ENCODE measurements at places on chromosomes 11 and 22.
A peak's percentile ranks its signal among the peaks of the same experiment; 100 is the strongest.

DNA sequence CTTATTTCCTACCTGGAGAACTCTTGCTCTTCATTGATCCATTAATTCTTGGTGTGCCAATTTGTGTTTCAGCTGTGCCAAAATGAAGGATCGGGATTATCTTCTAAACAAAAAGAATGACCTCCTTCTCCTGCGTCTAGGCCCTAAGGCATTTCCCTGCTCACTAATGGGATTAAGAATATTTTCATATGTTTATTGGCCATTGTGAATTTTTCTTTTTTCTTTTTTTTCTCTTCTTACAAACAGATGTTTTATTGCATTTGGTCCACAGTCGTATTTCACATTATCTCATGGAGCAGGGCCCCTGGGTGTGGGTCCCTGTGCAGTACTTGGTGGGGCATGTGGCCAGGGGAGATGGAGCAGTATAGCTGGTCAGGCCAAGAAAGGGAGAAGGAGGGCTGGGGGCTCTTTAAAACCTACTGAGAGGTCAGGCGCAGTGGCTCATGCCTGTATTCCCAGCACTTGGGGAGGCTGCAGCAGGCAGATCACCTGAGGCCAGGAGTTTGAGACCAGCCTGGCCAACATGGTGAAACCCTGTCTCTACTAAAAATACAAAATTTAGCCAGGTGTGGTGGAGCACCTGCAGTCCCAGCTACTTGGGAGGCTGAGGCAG is 35.3 kb upstream of the HORMAD2 start:
- DNase-seq, result no peak

GRCh38 chr11:67408437-67409200 is 4.7 kb downstream of the TBC1D10C start:
- no peak for DNase-seq

DNA sequence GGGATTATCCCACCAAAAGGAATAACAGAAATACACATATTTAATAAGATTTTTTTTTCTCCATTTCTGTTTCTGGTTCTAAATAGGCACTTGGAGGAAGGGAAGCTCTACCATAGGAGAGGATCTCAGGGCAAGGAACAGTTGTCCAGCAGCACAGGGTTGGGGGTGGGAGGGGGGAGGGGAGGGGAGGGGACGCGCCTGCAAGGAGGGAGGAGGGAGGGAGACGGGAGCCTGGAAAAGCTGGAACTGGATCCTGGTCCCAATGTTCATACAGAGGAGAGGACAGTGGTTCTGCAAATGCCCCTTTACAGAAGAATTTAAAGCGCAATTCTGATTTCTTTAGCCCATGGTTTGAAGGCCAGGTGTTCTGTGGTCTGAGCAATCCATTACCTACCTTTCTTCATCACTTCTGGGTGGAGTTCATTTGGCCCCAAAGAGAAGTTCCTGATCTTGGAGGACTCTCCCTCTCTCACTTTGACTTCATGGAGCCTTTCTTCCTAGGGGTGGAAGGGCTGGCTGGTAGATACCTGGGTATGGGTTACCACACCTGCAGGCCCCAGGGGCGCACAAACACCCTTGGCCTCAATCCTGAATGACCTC is 348.9 kb upstream of the NCAM1 start:
- no peak for DNase-seq

GRCh38 chr11:77203901-77204753 is 76.1 kb downstream of the MYO7A start:
- DNase-seq, result no peak

GRCh38 chr22:31045900-31046538 is 35.1 kb upstream of the SMTN start:
- DNase-seq, result no peak

DNA sequence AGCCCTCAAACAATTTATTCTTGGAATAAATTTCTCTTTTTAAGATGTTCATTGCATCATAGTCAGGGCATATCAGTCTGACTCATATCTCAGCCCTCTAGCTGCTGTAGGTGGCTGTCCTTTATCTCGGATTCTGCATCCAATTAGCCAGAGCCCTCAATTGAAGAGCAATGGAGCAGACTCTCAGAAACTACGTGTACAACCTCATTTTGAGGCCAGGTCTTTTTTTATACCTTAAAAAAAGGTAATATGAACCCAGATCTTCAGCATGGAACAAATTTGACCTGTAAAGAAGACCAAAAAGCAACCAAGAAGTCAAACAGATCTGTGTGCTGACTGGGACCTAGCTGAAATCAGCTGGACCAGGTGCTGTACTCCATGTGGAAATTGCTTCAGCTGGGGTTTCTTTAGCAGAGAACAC is 8.7 kb downstream of the OR52A5 start:
- DNase-seq, result no peak

DNA sequence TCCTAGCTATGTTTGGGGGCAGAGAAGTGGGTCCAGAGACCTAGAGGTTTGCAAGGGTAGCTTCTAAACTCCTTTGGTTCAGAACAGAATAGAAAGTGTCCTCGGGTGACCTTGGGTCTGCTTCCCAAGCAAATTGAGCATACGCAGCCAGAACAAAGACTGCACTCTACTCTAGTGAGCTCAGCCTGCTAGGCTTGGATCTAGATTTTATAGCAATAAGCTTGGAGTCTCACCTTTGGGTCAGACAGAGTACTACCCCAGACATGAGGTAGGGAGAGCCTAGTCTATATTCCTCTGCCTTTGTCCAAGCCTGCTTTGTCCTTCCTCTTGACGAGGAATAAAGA is 52.6 kb upstream of the ELF5 start:
- DNase-seq, result no peak

GRCh38 chr22:37661160-37661924 is 2.8 kb downstream of the PDXP start:
- DNase-seq, result no peak

DNA sequence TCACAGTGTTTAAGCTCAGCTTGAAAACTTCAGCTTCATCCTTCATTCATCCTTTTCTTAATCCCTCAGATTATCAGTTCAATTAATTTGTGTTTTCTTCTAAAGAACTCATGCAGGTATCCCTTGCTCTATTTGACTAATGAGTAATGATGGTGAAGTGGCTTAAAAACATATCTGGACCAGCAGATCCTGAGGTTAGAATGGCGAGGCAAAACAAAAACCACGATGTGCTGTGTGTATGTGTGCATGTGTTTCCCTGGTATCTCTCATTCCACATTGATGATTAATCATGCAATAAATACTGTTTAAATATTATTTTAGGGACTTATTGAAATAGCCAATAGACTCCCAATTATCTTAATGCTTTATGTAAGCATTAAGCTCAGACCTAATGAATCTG is 437.0 kb downstream of the DYNC2H1 start:
- no peak for DNase-seq

- DNase-seq, result no peak
Measured at GRCh38 chr22:35530700-35531099, 9.9 kb upstream of the RASD2 start.

DNA sequence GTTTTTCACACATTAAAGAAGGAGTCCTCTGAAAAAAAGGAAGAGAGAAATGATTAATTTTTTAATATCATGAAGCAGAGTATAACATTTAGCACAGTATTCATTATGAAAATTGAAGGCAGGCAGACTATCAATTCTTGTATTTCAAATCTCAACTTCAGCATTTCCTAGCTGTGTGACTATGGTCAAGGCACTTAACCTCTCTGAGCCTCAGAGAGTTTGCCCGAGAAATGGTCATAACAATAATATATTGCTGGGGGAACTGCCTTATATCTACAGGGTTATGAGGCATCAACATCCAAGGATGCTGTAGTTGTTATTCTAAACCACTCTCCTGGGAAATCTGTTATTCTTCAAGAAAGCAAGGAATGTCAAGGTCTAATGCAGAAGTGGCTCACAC is 1.1 kb downstream of the MS4A18 start:
- DNase-seq, result no peak

DNA sequence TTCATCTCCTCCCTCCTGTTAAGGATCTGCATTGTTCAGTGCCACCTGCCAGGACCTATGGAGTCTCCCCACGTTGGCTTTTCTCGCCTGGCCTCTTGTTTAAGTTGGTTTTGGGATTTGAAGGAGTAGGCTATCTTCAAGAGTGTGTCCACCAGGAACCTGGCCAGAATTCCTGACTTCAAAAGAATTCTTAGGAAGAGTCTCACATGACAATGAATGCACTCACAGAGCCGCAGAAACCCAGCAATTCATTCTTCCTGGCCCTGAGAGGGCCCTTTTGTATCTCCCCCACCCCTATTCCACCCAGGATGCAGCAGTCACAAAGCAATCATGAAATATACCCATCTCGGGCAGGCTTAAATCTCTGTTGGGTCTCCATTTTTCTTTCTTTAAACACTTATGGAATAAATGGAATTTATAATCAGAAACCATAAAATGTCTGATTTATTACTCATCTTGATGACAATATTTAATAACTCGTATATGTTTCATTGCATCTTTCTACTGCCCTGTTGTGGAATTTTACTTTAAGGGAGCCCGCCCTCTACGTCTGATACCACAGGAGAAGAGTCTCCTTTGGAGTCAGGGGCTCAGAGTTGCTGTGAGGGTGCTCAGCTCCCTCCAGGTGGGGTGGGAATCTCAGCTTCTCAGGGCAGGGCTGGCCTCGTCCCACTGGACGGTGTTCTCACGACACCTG is 507.0 kb downstream of the NTM start:
- no peak for DNase-seq

GRCh38 chr11:112159098-112160065 is 4.5 kb downstream of the IL18 start:
- DNase-seq, result no peak

- DNase-seq, result peak; percentile 30
Measured at GRCh38 chr11:72535194-72535547, 100.8 kb upstream of the CLPB start.

- no peak for DNase-seq
Measured at GRCh38 chr11:69096473-69096872, 47.7 kb downstream of the TPCN2 start.

- DNase-seq, result no peak
Measured at GRCh38 chr11:64025205-64025604, 10.5 kb upstream of the FLRT1 start.

- no peak for DNase-seq
Measured at GRCh38 chr11:22702031-22702430, 35.6 kb downstream of the GAS2 start.

DNA sequence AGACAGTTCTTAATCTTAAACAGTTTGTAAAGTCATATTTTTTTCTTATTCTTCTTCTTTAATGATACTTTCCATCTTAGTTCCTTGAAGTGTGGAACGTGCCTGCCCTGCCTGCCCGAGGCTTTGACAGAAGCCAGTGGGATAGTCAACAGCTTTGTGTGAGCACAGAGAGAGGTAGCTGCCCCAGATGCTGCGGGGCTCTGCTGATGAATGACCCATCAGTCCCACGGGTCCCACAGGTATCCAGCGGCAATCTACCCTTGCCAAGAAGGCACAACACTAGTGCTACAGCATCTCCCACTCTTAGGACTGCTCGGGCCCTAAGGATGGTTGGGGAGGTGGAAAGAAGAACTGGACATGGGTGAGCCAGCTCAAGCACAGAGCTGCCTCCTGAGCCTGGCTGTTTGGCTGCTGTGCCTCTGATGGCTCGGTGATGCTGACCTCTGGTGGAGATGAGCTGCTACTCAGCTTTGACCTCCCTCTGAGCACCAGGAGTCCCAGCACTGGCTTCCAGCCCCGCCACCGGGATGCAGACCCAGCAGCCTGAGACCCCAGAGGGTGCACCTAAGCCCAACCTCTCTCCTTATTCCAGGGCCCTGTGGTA is 11.8 kb upstream of the APLNR start:
- DNase-seq, result peak; percentile 74

DNA sequence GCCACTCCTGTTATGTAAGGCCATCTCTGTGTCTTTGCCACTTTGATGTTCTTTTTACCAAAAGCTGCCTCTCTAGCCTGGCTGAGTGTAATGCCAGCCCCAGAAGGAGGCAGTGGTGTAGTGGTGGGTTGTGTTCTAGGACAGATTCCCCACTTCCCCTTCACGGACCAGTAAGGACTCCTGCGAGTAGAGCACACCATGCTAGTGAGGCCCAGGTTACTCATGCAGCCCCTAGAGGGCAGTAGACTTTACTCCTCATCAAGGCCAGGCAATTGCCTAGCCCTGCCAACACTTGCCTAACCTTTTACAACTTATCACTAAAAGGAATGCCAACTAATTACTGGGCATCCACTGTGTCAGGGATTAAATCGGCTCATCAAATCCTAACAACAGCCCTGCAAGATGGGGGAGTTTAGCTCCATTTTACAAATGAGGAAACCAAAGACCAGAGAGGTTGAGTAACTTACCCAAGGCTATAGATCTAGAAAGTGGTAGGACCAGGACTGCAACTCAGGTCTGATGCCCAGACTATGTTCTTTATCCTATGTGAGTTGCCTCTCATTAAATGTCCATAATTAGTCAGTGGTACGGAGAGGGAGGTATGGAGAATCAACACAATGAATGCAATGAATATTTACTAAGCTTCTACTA is 75.3 kb downstream of the APIP start:
- DNase-seq, result peak; percentile 18

DNA sequence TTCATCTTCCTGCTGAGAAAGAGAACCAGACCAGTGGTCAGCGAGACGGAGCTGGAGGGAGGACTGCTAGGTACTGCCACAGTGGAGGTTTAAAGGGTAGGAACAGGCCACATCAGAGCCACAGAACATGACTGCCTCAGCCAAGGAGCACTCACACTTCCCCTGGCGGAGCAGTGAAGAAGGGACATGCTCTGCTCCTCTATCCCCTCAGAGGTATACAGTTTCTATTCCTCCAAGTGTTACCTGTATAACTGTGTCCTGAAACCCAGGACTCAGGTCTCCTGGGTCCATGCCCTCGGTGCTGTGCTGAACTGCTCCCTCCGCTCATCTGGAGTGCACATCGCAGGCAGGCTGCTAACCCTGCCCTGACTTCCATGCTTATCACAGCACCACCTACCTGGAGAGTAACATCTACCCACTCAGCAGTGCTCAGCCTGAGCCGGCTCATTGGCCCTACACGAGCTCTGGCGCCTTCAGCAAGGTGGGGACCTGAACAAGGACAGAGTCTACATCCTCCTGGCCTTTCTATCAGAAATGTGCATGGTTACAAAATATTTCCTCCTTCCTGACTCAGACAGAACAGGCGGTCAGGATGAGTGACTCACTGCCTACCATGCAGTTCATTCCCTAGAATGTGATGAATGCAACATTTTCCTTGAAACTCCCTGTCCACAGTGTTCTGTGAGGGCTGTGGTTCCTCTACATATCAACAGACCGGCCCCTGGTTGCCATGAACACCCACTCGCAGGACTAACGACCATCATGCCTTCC is 52.9 kb downstream of the C11orf58 start:
- DNase-seq, result peak; percentile 83

DNA sequence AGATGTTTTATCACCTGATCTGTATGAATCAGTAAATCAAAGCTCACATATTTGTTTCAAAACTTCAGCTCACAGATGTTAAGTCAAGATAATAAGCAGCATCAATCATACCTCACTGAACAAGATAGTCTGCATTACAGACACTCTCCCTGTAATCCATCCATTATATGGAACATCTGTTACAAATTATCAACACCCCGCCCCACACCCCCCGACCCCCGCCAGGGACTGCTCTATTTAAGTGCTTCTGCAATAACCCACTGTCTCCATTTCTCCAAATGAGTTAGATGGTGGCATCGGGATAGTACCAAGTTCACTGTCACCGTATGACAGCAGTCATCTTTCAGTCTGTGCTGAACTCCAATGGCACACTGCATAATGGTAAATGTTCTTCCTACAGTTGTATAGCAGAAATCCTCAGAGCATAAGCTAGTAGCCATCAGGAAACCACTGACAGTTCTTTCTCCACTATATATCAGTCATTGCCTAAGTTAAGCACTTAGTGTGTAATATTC is 447.0 kb upstream of the ARHGAP42 start:
- no peak for DNase-seq
